ENCODE measurements at places on chromosomes 1 and 21.

DNA sequence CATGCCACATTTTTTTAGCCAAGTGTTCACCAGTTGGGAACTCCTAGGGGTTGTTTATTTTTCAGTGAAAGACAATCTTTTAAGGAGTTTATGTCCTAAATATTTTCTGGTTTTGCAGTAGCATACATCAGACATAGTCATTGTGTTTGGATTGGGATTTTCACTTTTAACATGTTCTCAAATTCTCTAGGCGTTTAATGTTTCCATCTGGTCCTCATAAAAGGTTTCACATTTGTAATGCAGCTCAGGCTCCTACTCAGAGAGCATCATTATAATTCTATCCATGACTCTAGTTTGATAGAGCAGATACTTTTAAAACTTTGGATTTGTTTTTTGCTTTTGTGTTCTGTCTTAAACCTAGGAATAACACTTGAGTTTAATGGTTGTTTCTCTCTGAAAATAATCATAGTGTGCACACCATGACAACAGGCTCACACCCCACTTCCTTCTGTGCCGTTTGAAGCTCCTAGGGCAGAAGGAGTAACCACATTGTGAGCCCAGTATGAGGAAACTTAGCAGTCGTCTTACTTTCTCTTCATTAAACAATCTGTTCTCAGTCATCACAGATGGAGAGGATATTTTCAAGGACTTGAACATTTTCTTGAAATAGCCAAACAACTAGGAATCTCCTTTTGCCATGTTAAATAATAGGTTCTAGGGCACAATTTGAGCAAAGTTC lies 219.6 kb downstream of the PDE4B start:
- peak; percentile 21 for DNase-seq

DNA sequence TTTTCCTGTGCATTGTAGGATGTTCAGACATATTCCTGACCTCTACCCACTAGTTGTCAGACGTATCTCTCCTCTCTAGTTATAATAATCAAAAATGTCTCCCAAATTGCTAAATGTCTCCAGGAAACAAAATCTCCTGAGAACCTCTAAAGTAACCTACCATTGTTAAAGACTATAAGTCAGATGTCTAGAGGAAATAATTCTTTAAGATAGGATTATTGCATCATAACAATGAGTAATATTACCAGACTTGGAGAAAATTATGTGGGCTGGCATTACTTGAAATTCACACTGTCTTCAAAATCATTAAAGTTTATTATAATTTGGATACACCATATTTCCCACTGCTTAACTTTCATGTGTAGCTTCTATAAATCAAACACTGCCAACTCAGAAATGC lies 643.0 kb upstream of the ADGRL2 start:
- no peak for DNase-seq

- no peak for DNase-seq
These were observed 13.9 kb upstream of the MRPL55 start for GRCh38 chr1:228122921-228123441.

DNA sequence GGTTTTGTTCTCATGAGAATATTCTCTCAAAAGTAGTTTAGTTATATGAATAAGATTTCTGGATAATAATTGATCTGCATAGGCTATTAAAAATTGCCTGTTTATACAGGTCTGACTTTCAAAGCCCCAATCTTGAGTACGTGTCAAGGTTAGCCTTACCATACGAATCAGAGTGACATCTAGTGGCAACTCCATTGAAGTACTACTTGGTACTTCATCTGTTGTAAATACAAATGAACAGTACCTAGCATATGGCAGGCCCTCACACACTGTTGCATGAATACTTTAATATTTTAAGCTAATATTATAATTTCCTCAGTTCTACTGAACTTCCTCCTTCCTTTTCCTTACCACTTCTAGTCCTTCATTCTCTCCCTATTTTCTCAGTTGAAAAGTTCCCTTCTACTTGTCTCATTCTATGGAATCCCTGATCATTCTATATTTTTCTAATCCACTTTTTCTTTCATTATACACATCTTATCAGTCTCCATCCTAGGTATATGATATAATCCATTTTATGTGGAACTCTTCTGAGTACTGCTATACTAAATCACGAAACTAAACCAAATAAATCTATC lies 101.2 kb downstream of the AKT3 start:
- DNase-seq = peak; percentile 51

All from AG09309 (cell line).